ENCODE measurements at places on chromosomes 5 and 9.

DNA sequence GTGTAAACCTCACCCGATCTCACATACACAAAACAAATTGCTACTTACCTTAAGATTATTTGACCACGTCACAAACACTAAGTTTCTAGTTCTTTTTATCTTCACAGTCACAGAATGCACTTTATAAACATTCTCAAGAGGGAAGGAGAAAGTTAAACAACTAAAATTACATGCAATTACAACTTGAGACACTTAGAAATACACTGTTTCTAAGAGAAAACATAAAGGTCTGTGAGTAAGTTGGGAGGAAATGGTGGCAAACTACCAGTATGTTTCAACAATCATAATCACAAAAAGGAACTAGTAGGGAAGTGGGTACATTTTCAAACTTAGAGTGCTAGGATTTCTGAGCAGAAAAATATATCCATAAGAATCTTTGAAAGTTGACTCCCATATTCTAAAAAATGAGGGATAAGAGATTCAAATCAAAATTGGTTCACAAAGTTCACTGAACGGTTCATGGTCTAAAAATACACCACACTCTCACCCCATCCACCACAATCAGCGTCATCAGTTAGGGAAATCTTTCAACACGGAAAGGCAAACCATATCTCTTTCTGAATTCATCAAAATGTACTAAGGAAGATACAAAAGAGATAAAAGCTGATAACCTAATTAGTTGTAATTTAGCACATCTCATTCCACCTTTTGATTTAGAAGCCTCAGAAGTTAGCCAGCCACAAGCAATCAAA is 182.6 kb downstream of the BNC2 start:
- no peak for DNase-seq

DNA sequence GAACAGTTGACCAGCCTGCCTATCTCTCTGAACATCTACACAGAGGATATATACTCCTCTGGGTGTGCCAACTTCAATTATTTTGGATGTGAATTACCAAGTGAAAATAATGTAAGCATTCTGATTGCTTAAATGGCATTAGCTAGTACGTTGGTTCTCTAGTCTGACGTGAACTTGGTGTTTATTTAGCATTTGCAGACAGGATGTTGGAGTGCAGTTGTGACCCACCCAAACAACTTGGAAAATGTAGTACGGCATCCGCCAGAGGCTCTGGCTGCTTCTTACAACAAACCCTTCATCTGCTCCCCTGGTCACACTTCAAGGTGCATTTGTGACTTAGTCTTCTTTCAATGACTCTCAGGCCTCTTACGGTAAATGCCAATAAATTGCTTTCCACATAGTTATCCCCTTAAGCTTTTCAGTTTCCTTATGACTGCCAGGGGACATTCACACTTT is 616.6 kb downstream of the PDE4D start:
- DNase-seq, result no peak

DNA sequence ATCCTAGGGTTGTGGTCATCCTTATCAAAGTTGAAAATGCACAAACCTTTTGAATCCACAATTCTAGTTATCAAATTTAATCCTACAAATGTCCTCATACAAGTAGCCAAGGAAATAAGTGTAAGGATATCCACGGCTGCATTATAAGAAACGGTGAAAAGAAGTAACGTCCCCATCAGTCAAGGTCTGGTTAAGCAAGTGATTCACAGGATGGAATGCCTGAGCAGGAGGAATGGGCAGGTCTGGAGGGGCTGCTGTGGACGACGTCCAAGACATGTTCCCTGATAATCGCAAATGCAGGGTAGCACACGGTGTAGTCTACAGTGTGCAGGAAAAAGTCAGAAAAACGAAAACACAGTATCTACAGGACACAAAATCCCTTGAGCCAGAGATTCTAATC is 118.6 kb downstream of the ADAMTS2 start:
- DNase-seq, result no peak

DNA sequence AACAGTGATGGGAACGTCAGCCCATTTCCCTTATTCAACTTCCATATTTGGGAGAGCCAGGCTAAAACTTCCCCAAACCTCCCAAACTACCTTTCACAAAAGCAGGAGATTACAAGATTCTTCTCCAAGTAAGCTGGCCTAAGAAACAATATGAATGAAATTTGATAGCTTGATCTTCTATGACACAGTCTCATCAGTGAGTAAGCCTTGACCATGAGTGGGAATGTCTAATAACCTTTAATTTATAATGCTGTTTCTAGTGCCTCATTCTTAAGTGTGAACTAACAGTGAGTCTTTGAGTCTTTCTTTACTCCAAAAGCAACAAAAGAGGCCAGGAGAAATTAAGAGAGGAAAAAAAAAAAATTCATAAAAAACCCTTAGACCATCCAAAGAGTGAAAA is 1379.9 kb downstream of the EFNA5 start:
- DNase-seq, result no peak

GRCh38 chr5:72046106-72046505 is 61.2 kb upstream of the MAP1B start:
- no peak for DNase-seq

DNA sequence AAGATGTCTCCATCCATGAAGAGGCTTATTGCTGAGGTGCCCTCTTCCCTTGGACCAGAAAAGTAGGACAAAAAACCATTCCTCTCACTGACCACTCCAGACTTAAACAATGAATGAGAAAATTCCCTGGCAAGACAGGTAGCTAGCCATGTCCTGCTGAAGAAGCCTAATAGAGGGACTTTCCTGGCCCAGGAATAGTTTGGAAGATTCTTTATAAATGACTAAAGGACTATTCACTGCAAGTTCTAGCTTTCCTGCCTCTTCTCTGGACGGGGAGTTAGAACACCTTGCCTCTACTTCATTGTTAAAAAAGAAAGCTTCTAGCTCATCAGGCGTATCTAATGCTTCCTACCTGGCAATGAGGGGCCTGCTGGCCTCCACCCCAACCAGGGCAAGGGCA is 153.6 kb downstream of the NR3C1 start:
- DNase-seq, result no peak

- DNase-seq, result no peak
These were observed 288.6 kb upstream of the DAB2 start for GRCh38 chr5:39713250-39713916.

DNA sequence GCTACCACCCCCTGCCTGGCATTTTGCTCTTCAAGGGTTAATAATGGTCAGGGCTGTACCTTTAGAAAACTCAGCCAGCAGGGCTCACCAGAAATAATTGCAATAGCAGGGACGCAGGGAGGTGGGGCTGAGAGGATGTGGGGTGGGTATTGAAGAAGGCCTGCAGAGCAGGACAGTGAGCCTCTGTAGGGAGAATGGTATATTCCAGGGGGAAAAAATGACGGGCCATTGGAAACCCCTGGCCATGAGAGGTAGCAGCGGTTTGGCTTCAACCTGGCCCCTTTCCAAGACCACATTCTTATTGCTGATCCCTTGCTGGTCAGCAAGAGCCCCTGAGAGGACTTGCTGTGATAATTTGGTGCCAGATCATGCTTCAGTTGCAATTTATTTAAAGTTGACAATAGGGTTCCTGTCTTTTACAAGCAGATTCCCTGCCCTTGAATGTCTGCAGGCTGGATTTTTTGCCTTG is 36.7 kb upstream of the CTNNA1 start:
- peak; percentile 94 for DNase-seq

DNA sequence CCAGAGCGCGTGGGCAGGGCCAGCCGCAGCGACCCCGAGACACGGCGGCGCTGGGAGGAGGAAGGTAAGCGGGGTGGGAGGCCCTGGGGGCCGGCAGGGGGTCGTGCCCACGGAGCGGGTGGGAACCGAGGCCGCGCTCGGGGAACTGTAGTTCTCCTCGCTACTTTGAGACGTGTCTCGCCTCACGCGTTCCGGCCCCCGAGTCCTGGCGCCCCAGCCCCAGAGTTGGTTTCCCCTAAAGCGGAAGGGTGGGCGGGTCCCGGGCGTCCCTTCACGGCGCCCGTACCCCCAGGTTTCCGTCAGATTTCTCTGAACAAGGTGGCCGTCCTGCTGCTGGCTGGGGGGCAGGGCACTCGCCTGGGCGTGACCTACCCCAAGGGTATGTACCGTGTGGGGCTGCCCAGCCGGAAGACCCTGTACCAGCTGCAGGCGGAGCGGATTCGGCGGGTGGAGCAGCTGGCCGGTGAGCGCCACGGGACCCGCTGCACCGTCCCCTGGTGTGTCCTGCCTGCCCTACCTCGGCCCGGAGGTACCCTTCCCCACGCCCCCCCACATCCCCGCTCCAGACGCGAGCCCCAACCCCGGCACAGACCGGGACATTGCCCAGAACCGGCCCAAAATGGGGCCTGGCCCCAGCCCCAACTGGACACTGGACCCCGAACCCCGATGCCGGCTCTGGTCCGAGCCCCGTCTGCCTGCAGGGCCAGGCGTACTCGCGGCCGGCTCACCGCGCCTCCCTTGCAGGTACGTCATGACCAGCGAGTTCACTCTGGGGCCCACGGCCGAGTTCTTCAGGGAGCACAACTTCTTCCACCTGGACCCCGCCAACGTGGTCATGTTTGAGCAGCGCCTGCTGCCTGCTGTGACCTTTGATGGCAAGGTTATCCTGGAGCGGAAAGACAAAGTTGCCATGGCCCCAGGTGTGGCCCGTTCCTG is 709 bp downstream of the UAP1L1 start:
- no peak for DNase-seq

- DNase-seq, result no peak
These were observed 126.4 kb upstream of the COL5A1 start for GRCh38 chr9:134515026-134515821.

GRCh38 chr5:96431376-96432187 is 1.5 kb downstream of the PCSK1 start:
- DNase-seq, result peak; percentile 89

- DNase-seq, result peak; percentile 83
These were observed 1.9 kb downstream of the RAB24 start for GRCh38 chr5:177301503-177302165.
